ENCODE measurements at places on chromosomes 12 and 14.

DNA sequence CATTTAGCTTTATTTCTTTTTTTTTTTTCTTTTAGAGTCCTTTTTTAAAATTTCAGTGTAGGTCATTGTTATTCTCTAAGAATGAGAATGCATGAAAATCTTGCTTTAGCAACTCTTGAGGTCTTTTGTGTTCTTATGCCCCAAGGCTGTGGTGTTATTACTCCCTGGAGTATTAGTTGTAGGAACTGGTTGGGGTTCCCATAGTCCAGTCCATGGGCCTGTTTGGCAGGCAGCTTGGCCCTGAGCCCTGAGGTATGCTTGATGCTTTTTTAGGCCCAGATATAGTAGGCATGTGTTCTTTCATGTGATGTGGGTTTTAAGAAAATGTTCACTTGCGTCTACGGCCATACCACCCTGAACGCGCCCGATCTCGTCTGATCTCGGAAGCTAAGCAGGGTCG lies 1.6 kb downstream of the FAM234B start:
- DNase-seq, result no peak

DNA sequence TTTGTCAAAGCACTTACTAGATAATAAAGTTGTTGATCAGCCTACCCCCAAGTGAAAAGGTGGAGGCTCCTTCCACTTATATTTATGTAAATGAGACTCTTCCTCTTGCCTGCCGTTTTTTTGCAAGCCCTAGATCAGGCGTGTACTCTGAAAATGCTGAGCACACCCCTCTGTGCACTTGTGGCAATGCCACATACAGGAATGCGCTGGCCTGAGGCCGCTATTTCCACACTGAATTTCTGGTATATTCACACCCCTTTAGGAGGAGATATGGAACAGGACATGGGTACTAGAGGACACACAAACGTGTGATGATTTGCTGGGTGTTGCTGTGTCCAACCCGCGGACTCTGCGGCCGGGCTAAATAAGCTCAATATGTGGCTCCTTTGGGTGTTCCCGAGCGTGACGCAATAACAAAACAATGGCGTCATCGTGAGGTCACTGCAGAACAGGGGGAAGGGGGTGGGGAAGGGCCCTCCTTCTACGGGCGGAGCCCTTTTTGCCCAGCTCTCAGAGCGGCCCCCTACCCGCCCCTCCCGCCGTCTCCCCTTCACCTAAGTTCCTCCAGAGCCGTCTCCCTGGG lies 554 bp upstream of the TSPAN31 start:
- DNase-seq, result peak; percentile 59

DNA sequence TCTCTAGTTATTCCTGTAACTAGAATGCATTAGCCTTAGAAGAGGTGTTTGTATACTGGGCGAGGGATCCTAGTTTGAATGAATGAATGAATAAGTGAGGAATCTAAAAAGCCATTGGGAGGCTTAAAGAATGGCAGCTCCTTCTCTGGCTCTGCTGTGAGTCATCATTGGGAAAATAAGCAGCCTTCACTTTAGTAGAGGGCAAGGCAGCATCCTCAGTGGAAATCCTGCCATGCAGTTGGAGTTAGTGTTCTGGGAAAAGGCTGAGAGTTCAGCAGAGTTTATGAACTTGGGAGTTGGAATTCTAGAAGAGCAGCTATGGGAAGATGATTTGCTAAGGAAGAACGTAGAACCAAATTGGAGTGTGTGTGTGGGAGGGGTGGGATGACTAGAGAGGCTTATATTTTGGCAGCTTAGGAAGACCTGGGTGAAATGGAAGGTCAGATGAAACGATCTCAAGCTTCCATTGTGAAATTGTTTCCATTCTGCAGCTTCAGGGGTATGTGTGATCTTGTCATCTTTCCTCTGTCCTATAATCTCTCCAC lies 120.8 kb downstream of the PTCSC3 start:
- DNase-seq, result no peak

GRCh38 chr12:88790231-88790630 lies 210.0 kb upstream of the KITLG start:
- no peak for DNase-seq

- no peak for DNase-seq
Observed at GRCh38 chr12:51493281-51493680, 68.7 kb downstream of the SLC4A8 start.

DNA sequence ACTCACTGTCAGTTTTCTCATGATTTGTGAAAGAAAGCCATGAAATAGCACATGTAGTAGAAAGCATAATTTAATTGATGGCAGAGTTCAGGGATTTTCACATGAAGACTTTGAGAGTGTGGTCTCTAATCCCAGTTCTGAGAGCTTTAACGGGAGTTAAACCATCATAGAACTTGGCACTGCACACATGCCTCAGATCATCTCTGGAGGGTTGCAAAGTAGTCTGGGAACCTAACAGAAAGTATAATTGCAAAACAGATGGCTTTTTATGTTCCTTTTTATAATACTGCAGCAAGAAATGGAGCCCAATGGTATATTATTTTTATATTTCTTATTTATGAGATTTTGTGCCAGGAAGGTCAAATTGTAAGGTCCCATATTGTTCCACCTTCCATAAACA lies 77.9 kb downstream of the BHLHE41 start:
- no peak for DNase-seq

Data from stimulated activated CD4-positive, alpha-beta T cell treated with anti-CD3 and anti-CD28 coated beads, TNF-alpha, amount 100 ng/mL, for 4 hours (primary cell).